Jurkat, Clone E6-1 (cell line): ENCODE measurements at places on chromosomes 2 and 18.

DNA sequence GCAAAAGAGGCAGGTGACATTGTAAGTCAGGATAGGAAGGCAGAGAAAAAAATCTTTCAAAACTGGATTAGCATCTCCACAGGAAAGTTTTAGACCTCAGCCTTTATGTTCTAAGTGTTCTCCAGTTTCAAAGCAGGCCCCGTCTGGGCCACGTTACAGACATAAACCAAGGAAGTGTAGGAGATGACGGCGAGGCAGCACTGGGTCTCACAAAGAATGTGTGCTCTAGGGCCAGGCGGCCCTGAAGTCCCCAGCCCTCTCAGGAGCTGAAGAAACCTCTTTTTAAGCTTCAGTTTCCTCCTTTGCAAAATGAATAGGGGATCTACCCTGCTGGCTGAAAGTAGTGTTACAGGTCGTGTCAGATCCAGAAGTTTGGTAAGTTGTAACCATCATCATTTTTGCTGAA is 81.7 kb downstream of the SPRED2 start:
- DNase-seq: peak; percentile 53

DNA sequence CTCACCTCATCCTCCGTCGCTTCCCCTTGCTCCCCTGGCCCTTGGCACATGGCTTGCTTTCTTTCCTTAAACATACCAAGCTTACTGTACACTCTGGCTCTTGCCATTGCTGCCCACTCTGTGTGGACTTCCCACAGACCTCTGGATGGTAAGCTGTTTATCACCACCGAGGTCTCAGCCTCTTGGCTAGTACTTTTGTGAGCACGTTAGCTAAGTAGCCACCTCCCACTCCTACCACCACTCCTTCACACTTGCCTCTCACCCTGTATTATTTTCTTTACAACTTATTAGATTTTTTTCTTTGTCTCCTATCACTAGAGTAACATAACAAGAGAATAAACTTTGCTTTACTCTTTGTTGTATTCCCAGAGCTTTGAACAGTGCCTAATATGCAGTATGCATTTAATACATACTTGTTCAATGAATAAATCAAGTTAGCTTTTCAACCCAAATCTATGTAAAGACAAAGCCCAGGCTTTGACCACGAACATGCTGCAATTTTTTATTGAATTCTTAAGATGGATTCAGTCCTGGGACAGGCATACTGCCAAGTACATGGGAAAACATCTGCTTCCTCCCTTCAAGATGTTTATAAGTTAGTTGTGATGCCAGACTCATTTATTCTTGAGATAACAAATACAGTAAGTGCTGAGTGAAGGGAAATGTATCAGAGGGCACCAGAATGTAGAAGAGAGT is 25.0 kb upstream of the MSGN1 start:
- DNase-seq: no peak

- DNase-seq: no peak
Observed at GRCh38 chr2:135226961-135227360, 174.9 kb downstream of the RAB3GAP1 start.

DNA sequence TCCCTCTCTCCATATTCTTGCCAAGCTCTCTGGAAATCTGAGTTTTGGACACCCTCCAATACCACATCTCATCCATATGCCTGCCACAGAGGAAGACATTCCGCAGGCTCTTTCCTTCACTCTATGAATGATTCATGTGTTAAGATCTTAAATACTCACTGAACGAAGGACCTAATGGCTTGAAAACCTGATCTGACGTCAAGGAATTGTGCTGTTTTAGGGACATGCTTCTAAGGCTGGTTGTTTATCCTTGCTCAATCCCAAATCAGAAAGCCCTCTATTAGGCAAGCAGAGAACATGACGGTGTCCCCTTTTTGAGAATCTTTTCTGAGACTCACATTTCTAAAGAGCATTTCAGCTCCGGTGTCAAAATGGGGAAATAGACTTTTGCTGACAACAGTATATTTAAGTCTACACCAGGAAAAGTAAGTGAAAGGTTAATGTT is 83.7 kb upstream of the GALNT5 start:
- DNase-seq: no peak

DNA sequence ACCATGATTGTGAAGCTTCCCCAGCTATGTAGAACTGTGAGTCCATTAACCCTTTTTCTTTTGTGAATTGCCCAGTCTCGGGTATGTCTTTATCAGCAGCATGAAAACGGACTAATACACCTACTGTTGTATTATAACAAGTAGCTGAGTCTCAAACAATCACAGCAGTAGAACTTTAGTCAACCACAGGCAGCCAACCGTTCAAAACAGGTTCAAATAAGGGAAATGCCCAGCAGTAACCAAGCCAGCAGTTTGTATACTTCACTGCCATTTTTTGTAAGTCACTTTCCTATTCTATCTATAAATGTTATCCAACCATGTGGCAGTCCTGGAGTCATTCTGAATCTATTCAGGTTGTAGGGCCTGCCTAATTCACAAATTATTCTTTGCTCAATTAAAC is 1560.6 kb upstream of the SLC39A10 start:
- no peak for DNase-seq

GRCh38 chr2:20393986-20394385 is 43.3 kb upstream of the PUM2 start:
- DNase-seq: no peak

- DNase-seq: no peak
Observed at GRCh38 chr2:239009589-239009961, 161.7 kb downstream of the TWIST2 start.

- no peak for DNase-seq
Observed at GRCh38 chr2:1881998-1882397, 137.7 kb upstream of the PXDN start.

GRCh38 chr2:44769349-44770011 is 172.0 kb upstream of the SIX3 start:
- no peak for DNase-seq

DNA sequence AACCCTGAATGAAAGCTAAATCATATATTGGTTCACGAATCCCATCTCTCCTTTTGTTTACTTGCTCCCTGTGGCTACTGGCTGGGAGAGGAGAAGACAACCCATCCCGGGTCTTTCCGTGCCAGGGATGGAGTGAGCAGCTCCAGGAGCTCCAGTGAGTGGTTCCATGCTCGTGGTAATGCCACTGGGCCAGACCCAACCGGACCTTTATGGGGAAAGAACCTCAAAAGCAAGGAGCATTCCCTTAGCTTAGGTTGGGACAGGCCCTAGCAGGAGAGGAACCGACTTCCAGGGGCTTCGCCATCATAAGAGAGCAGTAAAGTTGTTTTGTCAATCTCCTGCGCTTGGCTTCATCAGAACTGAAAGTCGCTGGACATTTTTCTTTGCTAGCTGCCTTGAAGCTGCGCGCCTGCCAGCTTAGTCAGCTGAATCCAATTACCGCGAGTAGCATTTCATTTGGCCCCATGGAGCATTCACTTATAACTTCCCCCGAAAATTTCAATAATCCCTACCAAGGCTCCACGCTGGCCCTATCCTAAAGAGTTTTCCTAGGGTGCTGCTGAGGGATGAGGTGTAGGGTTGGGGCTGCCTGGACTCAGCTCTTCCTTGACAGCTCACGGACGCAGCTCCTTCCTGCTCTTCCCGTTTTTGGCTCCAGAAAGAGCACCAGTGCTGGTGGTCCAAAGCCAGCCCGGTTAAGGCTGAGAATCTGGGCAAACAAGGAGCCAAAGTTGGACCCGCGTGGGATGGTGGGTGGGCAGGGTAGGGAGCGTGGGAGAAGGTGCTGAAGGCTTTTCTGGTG is 4.9 kb downstream of the HOXD3 start:
- DNase-seq: no peak

DNA sequence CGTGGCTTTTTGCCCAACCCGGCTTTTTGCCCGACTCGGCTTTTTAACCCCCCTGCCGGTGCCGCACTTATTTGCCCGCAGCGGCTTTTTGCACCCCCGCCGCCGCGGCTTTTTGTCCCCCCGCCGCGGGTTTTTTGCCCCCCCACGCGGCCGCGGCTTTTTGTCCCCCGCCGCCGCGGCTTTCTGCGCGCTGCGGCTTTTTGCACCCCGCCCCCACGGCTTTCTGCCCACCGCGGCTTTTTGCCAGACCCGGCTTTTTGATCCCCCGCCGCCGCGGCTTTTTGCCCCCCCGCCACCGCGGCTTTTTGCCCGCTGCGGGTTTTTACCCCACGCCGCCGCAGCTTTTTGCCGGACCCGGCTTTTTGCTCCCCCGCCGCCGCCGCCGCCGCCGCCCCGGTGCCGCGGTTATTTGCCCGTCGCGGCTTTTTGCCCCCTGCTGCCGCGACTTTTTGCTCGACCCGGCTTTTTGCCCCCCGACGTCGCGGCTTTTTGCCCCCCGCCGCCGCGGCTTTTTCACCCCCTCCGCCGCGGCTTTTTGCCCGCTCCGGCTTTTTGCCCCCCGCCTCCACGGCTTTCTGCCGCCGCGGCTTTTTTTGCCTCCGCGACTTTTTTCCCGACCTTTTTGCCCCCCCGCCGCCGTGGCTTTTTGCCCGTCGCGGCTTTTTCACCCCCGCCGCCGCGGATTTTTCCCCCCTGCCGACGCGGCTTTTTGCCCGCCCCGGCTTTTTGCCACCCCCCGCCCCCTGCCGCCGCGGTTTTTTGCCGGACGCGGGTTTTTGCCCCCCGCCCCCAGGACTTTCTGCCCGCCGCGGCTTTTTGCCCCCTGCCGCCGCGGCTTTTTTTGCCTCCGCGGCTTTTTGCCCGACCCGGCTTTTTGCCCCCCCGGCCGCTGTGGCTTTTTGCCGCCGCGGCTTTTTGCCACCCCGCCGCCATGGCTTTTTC is 2786.5 kb downstream of the RPIA start:
- DNase-seq: no peak

GRCh38 chr2:120552800-120553481 is 182.7 kb upstream of the GLI2 start:
- DNase-seq: peak; percentile 6

DNA sequence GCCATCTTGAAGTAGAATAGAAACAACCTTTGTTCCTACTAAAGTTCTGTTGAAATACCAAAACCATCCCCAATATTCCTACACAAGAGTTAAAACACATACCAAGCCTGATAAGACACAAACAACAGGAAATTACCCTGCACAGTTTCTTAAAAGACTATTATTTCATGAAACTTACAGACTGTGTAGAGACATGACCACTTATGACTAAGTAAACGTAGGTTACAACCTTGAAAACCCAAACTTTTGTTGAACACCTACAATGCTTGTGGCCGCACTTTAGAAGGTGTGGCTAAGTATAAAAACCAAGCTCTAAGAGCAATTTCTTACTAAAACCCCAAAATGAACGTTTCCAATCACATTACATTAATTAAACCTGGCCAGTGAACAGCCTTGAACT is 2.0 kb downstream of the SMAD2 start:
- no peak for DNase-seq

GRCh38 chr2:113799375-113799774 is 42.9 kb upstream of the SLC35F5 start:
- no peak for DNase-seq

DNA sequence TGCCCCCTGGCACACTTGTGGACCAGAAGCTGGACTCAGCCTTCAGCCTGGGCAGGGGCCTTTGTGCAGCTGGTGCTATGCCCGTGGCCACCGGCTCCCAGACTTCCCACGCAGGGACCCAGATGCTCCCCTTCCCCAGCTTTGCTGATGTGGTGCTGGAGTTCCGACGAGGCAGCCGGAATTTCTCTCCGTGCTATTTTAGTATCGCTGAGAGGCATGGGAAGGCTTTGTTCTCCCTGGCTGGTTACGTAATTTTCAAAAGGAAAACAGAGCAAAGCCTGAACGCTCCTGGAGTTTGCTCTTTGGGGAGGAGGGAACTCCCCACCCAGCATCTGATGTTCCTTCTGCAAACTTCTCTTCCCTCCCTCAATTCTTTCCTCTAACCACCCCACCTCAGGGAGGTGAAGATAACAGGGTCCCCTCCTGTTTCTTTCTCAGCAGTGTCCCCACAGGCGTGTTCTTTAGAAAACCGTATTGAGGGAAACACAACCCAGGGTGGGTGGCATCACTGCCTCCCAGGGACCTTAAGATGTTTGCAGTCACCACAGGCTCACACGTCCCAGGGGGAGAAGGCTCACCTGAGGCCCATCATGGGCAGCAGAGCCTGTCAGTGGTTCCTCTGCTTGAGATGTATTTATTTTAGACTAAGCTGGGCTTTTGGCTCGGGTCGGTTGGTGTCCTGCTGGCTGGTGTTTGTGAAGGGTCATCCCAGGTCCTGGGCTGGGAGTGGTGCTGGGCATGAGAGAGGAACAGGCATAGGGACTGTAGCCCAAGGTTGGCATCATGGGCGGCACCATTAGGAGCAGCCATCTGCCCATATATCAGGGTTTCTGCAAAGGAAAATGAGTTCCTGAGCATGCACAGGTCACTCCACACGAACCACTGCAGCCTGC is 95.0 kb downstream of the MAPK4 start:
- no peak for DNase-seq

DNA sequence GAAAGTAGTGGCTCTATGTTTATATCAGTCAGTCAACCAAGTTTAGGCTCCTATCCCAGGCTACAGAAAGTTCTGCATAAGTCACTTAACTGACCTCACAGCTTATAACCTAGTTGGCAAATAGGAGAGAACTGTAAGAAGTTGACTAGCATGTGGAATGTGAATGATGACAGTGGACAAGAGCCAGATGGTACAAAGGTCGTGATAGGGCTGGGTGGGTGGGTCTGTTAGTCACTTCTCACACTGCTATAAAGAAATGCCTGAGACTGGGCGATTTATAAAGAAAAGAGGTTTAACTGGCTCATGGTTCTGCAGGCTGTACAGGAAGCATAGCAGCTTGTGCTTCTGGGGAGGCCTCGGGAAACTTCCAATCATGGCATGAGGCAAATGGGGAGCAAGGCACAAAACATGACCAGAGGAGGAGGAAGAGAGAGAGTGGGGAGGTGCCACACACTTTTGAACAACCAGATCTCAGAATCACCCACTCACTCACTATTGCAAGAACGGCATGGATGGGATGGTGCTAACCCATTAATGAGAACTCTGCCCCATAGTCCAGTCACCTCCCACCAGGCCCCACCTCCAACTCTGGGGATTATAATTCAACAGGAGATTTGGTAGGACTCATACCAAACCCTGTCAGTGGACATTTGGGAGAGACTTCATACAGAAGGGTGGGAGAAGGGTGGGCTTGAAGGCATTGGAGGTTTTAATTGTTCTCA is 68.8 kb downstream of the LTBP1 start:
- no peak for DNase-seq

DNA sequence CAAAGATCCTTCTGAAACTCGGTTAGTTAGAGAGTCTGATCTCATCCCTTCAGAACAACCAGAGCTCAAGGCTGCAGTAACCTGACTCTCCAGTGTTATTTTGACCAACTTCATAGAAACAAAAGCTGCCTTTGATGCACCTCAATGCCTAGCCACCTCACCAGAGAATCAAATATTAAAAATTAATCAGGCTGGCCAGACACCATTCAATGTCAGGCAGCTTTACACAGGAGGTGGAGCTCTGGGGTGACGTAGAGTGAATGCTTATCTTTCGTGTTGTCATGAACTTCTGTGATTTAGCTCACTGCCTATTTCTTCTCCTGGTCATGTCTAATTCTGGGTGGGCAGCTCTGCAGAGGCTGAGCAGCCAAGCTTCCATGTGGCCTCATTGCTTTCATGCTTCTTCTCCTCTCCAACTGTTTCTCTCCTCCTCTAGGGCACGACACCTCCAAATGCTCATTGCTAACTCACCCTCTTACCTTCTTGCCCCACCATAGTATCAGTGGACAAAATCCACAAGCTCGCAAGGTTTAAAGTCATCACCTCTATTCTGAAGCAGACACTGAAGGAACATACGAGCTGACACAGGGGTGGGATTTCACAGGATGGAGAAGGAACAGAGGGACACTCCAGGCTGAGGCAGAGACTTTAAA is 39.4 kb downstream of the AAK1 start:
- no peak for DNase-seq

GRCh38 chr18:13453714-13454113 is 235.2 kb downstream of the LDLRAD4 start:
- peak; percentile 80 for DNase-seq
